Right kidney (tissue), 9 donors: ENCODE measurements at places on chromosomes 13 and 19.

- DNase-seq = no peak
Observed at GRCh38 chr13:26445092-26445491, 112.4 kb upstream of the WASF3 start.

- peak; percentile 99 for DNase-seq
Observed at GRCh38 chr19:3185461-3186159, at the start of gene NCLN. TSS of gene NCLN (plus strand) at chr19:3185930. CDS start at chr19:3186031, 101 bp downstream.

GRCh38 chr13:63088226-63088625 is 1672.6 kb upstream of the PCDH20 start:
- DNase-seq = no peak

DNA sequence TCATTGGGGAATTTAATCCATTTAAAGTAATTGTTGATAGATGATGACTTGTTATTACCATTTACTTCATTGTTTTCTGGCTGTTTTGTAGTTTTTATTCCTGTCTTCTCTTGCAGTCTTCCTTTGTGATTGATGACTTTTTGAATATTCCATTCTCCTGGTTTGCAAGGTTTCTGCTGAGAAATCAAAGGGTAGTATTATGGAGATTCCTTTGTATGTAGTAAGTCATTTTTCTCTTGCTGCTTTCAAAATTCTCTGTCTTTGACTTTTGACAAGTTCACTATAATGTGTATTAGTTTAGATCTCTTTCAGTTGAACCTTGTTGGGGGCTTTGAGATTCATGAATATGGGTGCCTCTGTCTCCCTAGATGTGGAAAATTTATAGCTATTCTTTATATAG is 6.0 kb downstream of the ZNF559 start:
- no peak for DNase-seq

GRCh38 chr19:30171795-30172612 is 200.2 kb upstream of the ZNF536 start:
- DNase-seq = no peak

GRCh38 chr19:3135961-3136683 is at the start of gene GNA15:
TSS of gene GNA15 (plus strand) at chr19:3136033. CDS start at chr19:3136451, 418 bp downstream.
- no peak for DNase-seq

- DNase-seq = no peak
Observed at GRCh38 chr13:28013482-28013881, 25.0 kb upstream of the URAD start.

GRCh38 chr13:100275746-100276145 is 186.9 kb downstream of the PCCA start:
- no peak for DNase-seq

GRCh38 chr19:47696635-47697034 is 16.6 kb upstream of the EHD2 start:
- DNase-seq = no peak

DNA sequence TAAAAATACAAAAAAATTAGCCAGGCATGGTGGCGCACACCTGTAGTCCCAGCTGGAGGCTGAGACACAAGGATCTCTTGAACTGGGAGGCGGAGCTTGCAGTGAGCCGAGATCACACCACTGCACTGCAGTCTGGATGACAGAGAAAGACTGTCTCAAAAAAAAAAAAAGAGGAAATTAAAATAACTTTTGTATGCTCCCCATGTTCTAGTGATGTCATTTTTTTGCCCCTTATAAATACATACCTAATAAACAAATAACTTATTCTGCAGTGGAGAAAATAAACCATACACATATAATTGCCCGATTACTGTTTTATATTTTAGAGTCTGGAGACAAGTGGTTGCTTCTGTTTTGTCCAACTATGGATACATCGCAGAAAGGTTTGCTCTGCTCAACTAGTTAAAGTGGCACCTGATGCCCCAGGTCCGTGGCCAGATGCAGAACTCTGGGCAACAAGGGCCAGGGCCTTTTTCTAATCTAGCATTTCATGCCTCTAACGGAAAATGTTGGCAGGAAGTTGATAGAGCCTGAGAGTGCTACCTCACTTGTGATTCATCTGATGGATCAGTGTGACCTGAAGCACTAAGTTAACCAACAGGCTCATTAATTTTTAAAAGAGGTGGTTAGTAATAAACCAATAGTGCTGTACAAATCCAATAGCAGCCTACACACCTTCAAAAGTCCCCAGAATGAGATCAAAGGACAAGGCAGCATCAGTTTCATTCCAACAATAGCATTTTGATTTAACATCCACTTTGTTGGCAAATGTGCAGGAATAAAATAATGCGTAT is 18.8 kb downstream of the UBE2L5 start:
- no peak for DNase-seq

GRCh38 chr13:46529216-46529919 is 23.6 kb upstream of the LRCH1 start:
- DNase-seq = no peak

GRCh38 chr19:19385896-19386869 is 19.3 kb upstream of the GATAD2A start:
- peak; percentile 64 for DNase-seq

GRCh38 chr13:45838171-45838745 is 13.3 kb downstream of the SIAH3 start:
- no peak for DNase-seq

GRCh38 chr13:45621950-45622349 is 6.4 kb upstream of the ERICH6B start:
- no peak for DNase-seq
